GM03348 (cell line): ENCODE measurements at places on chromosomes 2 and 18.

- no peak for DNase-seq
These were observed 38.9 kb downstream of the HADHB start for GRCh38 chr2:26283606-26284005.

- peak; percentile 68 for DNase-seq
These were observed 1132.9 kb upstream of the ZEB2 start for GRCh38 chr2:145652571-145653545.

DNA sequence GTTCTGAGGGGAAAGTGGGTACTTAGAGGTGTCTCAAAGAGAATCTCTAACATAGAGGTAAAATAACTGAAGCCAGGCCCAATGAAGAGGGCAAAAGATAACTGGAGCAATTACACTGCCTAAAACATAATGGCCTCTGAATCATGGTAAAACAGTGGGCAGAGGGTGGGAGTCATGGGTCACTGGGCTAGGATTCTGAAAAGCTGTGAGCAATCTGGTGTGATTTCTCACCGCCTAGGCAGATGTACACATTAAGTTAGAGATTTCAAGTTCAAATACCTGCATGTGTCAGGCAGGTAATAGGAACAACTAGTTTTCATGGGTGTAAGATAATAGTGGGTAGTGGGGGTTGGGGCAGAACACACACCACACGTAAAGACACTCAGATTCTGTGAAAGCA lies 45.6 kb downstream of the INSIG2 start:
- DNase-seq, result no peak

GRCh38 chr18:59994357-59994756 lies 94.6 kb downstream of the PMAIP1 start:
- no peak for DNase-seq

GRCh38 chr2:213145715-213146242 lies 5.6 kb downstream of the IKZF2 start:
- no peak for DNase-seq

- DNase-seq, result no peak
These were observed 315.4 kb downstream of the ETAA1 start for GRCh38 chr2:67712484-67712883.

DNA sequence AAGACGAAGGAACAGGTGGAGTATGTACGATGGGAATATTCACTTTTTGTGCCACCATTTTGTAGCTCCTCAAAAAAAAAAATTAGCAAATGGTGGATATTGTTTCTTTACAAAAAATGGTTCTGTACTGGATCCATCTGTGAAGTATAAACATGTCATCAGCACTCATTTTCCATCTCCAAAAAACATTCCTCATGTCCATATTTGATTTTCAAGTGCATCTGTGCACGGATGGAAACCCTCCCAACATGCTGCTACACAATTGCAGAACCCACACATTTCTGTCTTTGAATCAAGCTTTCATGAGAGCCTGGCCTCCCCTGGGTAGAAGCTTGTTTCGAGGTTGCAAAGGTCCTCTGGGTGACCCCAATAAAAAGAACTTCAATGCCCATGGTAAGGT lies 59.6 kb upstream of the ZEB2 start:
- no peak for DNase-seq

GRCh38 chr2:187655001-187655400 lies 100.8 kb upstream of the TFPI start:
- no peak for DNase-seq

DNA sequence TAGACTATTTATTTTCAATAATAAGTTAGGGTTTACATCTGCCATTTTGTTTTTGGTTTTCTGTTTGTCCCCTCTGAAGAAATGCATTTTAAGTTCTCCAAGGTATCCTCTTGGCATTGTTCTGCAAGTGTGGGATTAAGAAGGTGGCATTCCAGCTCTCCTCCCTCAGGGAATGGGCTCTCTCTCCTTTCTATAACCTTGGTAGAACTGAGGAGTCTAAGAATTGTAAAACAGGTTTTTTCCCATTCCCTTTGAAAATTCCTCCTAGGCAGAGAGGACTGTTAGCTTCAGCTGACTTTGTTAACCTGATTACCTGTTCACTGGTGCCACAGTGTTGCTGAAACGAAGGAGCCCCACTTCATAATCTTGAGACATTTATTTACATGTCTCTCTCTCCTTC lies 26.1 kb upstream of the RAB1A start:
- no peak for DNase-seq

GRCh38 chr18:61569176-61569892 lies 236.1 kb downstream of the CDH20 start:
- DNase-seq, result peak; percentile 70

DNA sequence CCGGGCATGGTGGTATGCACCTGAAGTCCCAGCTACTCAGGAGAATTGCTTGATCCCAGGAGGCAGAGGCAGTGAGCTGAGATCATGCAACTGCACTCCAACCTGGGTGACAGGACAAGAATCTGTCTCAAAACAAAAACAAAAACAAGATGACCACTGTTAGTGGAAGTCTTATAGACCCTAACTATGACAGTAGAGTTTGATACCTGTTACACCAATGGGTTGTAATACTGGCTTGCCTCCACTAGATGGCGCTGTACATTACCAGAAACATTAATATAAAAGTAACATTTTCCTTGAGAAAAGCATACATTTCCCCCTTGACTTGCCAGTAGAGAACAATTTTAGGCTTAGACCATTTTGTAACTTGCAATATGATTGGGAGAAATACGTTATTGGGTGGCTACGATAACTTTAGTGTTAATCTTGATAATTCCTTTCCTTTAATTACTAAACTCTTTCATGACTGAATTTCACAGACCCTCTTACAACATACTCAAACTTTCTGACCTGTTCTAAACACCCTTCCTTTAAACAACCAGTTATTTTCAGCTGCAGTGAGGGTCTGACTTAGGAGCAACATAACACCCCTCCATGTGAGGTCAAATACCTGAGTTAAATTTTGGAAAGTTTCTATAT lies 19.5 kb downstream of the SLC25A52 start:
- peak; percentile 30 for DNase-seq

DNA sequence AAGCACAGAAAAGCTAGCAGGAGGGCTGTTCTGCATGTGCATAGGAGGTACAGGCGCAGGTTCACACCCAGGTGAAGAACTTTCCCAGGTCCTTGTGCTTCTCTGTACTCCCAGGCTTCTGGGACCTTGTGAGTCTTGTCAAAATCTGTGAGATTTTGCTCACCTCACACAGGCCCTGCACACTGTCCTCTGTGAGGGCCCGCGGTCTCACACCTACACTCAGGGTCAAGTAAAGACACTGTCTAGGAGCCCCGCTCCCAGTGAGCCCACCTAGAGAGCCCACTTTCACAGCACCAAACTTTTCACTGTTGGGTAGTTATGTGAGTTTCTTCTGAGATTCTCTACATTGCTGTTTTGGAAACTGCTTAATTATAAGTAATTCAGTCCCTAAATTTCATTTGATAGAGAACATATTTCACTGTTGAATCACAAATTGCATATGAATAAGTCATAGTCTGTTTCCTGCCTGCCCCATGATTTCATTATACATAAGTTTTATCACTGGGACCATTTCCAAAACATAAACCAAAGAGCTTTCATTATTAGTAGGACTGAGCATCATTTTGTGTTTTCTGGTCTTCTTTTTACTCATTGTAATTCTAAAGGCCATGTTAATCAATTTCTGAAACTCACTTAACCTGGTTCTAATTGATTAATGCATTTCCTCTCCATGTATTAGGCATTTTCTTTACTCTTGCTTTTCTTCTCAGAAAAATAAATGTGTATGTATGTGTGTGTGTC lies 234.2 kb upstream of the SPOPL start:
- DNase-seq, result peak; percentile 48

DNA sequence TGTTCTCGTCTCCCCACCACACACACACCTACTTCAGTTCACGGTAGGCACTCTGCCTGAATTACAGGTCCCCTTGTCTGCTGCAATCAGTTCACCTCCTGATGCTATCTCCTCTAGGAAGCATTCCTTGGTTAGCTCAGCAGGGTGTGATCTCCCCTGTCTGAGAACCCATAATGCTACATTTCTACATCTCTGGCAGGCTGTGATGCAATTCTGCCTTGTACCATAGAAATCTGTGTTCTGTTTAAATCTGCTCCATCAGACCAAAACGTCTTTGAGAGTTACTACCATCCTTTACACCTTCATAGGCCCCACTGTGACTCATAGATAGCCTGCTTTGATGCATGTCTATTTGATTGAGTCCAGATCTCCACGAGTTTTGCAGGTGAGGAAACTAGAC lies 103.9 kb downstream of the TTC32 start:
- no peak for DNase-seq

DNA sequence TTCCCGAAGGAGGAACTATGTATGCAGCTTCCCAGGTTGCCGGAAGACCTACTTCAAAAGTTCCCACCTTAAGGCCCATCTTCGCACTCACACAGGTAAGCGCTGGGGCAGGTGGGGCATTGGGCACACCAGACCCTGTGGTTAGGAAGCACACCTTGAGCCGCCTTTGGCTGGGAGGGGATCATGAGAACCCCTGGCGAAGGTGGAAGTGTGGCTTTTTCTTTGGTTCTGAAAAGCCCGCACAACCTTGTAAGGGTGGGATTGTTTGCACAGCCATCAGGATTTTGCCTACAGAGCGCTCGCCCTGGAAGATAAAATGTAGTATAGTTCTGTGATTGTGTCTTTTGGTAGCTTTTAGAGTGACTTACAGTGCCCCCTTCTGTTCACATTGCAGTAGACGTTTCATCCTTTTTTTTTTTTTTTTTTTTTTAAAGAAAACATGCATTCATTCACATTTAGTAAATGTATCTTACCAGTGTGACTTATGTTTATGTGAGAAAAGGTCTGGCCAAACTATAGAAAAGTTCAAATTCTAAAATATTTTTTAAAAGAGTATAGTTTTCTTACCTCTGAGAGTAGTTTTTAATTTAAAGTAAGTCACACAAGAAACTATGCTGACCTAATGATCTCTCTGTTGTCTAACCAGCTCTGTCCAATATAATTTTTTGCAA lies 5.3 kb downstream of the KLF11 start:
- DNase-seq, result peak; percentile 74

- no peak for DNase-seq
These were observed 233.8 kb upstream of the PIK3C3 start for GRCh38 chr18:41721103-41721790.

- no peak for DNase-seq
These were observed 171.0 kb downstream of the ANAPC1 start for GRCh38 chr2:111712940-111713515.

- DNase-seq, result no peak
These were observed 120.4 kb downstream of the SLC5A7 start for GRCh38 chr2:108106731-108107130.

DNA sequence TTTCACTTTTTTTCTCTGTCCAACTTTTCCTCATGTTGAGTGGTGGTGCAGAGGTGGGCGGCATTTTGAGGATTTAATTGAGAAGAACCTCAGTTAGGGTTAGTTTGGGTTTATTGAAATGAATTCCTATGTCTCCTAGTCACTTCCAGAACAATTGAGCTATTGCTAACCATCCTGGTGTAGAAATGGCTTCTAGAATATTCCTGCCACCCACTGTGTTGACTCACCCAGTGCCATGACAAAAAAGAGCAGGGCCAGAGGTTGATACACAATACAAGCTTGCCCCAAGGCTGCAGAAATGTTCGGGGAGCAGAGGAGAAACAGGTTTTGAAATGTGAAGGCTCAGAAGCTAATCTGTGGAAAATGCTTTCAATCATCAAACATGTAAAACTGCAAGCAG lies 167.1 kb upstream of the TRIB2 start:
- DNase-seq, result peak; percentile 61

GRCh38 chr18:13831864-13832508 lies 8.0 kb downstream of the MC5R start:
- DNase-seq, result no peak

- DNase-seq, result no peak
These were observed 560.7 kb downstream of the STK39 start for GRCh38 chr2:167686691-167687090.

- DNase-seq, result no peak
These were observed 1.4 kb downstream of the METTL8 start for GRCh38 chr2:171432206-171432968.

- no peak for DNase-seq
These were observed 59.6 kb downstream of the CHRNA1 start for GRCh38 chr2:174704642-174705041.

GRCh38 chr2:196677404-196677803 lies 37.9 kb downstream of the CCDC150 start:
- DNase-seq, result peak; percentile 8

GRCh38 chr18:38790303-38790702 lies 1224.7 kb upstream of the CELF4 start:
- DNase-seq, result no peak

- DNase-seq, result no peak
These were observed 88.2 kb upstream of the THUMPD2 start for GRCh38 chr2:39867268-39867667.

- no peak for DNase-seq
These were observed 49.0 kb upstream of the PAIP2B start for GRCh38 chr2:71275939-71276310.

DNA sequence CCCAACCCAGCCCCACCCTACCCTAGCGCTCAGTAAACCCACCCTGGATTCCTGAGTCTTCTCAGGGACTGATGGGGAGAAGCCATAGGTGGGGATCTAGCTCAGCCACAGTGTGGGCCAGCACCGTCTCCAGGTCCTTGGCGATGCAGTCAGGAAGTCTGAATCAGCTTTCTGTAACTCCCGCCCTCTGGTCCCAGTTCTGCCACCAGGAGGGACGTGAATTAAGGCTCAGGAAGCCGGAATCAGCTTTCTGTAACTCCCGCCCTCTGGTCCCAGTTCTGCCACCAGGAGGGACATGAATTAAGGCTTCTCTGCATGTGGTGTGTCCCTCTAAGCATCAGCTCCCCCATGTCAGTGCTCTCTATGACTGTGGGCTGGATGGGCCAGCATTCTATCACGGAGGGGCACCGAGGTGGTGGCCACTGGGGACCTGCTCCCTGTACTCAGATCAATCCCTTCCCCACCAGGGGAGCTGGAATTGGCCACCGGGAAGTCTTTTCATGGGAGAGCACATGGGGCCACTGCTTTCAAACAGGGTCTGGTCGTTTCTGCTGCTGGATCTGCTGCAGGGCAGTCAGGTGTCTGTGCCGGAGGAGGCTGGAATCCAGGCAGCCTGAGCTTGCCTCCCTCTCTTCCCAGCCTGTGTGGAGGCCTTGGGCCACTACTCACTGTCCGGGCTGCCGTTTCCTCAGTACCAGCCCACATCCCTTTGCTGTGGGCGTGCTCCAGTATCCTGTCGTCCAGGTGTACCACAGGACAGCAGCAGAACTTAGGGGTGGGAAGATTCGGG lies 24.7 kb downstream of the ASB18 start:
- DNase-seq, result no peak

GRCh38 chr2:232896720-232897597 lies 26.9 kb downstream of the SNORC start:
- DNase-seq, result no peak

DNA sequence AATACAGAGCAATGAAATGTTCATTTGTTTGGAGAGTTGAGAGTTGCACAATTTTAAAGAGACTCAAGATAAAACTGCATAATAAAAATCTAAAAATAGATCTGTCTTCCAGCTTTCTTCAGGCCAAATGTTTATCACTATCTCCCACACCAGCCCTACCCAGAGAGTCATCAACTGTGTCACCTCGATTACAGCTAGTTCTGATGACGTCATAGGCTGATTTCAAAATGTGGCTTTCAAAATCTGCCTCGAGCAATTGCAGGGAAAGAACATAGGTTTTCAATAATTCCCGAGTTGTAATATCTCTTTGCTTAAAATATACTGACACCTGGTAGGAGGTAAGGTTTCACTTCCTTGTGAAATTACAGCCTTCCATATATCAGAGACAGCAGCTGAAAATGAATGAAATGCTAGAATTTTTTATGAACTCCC lies 677.6 kb upstream of the ID2 start:
- DNase-seq, result peak; percentile 86

- DNase-seq, result no peak
These were observed 10.8 kb downstream of the IL1RL1 start for GRCh38 chr2:102321941-102322719.

- DNase-seq, result no peak
These were observed 23.9 kb upstream of the CEP68 start for GRCh38 chr2:65032019-65032975.
